ENCODE measurements at places on chromosomes 6 and 20. TPM values are rescaled to one million over a fixed set of nuclear protein-coding genes. Genes with fewer than 3 reads are reported as not detected.

The ARMH2 gene
- polyA plus RNA-seq: not detected

GRCh38 chr6:53458105-53458866 lies 86.6 kb downstream of the GCLC start:
- no peak for DNase-seq

DNA sequence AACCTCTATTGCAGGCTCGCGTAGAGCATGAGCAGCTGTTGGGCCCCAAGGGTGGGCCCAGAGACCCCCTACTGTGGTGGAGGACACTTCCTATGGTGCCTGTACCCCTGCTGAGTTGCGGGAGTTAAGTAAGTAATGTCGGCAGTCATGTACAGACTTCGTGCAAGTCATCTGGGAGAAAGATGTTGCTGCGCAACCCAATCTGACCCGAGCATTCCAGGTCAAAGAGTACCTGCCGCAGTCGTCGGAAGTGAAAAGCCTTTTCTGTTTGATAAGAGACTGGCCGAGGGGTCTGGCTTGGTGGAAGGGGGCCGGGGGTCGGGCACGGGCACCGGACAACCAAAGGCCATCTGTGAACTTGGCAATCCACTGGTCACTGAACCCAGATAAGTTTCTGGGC lies 44.3 kb downstream of the OR2B6 start:
- DNase-seq: no peak

GRCh38 chr20:42895020-42895419 lies 294.7 kb downstream of the PTPRT start:
- no peak for DNase-seq

DNA sequence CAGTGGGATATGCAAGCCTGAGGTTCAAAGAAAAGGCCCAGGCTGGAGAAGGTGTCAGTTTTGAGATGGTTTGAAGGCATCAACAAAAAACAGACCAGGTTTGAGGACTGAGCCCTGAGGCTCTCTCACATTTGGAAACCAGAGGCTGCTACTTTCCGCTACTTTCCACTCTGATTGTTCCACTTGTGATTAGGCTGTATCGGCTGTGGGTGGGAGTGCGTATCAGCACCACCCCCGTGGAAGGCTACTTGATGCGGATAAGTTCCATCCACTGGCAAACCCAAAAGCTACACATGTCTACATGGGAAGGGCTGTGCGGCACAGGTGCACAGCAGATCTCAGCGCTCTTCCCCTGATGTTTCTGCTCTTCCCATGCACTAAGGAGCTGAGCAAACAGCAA lies 198.7 kb downstream of the GMPR start:
- no peak for DNase-seq

The WFDC10B gene
- polyA plus RNA-seq: not detected

GRCh38 chr6:5152460-5152859 lies 67.3 kb downstream of the PPP1R3G start:
- DNase-seq: no peak

The GSTA2 gene
- polyA plus RNA-seq: 0.19 TPM

DNA sequence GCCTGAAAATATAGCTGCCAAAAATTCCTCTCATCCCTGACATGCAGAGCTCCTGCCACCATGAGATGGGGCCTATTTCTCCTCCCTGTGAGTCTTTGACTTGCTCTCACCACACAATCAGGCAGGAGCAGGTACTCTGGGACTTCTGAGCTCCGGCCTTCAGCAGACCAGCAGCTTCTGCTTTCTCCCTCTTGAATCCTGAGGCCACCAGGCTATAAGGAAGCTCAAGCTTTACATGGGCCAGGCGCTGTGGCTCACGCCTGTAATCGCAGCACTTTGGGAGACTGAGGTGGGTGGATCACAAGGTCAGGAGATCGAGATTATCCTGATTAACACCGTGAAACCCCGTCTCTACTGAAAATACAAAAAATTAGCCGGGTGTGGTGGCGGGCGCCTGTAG lies 238.7 kb upstream of the RREB1 start:
- DNase-seq: no peak

The SYCP2L gene
- 9.0 TPM for polyA plus RNA-seq

DNA sequence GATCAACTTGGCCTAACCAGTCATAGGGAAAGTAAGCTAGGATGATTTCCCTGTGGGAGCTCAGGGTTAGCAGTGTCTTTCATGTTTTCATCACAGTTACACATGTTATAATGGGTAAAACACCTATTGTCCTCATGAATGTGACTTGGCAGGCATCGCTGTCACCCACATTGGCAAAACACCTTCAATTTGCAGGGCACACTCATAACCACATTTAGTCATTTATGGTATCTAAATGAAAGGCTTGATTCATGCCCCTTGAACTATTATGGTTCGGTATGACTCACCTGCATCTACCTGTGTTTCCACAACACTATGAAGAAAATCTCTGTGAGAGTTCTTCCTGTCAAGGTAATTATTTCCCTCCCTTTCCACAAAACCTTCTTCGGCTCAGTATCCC lies 49.2 kb downstream of the FRK start:
- DNase-seq: no peak

DNA sequence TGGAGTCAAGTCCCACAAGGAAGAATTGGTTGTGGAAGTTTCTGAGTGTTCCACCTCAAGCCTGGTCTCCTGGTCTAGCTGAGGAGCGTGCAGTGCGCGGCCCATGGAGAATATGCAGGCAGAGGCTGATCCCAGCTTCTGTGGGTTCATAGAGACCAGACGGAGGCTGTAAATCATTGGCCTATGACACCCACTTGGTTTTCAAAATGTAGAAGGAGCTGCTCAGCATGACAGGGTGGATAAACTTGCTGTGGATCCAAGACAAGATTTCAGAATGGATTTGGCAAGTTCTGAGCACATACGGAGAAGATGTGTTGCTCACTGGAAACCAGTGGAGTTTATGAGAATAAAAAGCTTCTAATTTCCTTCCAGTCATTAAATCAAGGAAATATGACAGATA lies 744 bp downstream of the KIF25 start:
- DNase-seq: no peak

DNA sequence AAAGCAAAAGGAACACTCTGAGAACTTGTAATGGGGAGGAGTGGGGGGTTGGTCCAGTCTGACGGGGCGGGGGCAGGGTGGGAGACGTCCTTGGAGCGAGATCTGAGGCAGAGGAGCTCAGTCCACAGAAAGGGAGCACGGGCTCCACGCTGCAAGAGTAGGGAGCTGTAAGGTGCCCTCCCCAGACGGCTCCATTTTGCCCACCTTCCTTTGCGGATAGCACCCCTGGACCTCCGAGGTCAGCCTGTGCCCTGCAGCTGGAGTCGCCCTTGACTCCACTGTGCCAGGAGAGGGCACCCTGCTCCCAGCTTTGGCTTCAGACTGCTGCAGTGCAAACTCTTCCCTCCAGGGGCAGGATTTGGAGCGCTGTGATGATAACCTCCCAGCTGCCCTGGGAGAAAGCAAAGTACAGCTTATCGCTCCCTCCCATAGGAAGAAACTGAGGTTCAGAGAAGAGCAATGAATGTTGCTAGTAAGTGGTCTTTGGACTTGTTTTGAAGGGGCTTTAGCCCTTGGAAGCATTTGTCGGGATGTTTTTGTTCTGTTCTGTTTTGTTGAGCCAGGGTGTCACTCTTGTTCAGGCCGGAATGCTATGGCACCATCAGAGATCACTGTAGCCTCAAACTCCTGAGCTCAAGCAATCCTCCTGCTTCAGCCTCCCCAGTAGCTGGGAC lies 9.5 kb upstream of the AHCY start:
- peak; percentile 62 for DNase-seq

- DNase-seq: no peak
Observed at GRCh38 chr20:20204256-20204655, 151.9 kb downstream of the CFAP61 start.

All from left renal cortex interstitium (tissue), 4 donors.